Omental fat pad (tissue), 4 donors: ENCODE measurements at places on chromosomes 16 and 17. TPM values are rescaled to one million over a fixed set of nuclear protein-coding genes. Genes with fewer than 3 reads are reported as not detected.

SOCS7 gene
- 14.8 TPM for total RNA-seq

SLC9A5 gene
- 0.37 TPM for total RNA-seq

HOXB5 gene
- total RNA-seq = 0.72 TPM

CDYL2 gene
- 6.3 TPM for total RNA-seq

RPA1 gene
- total RNA-seq = 24.8 TPM

AP1G1 gene
- 93.5 TPM for total RNA-seq

CMTM3 gene
- total RNA-seq = 28.9 TPM

CDH5 gene
- total RNA-seq = 93.2 TPM

TPSG1 gene
- total RNA-seq = not detected

DBF4B gene
- total RNA-seq = 1.6 TPM

C1QTNF1 gene
- 438 TPM for total RNA-seq

CHST6 gene
- total RNA-seq = 0.06 TPM

RPH3AL gene
- 10.0 TPM for total RNA-seq

TAX1BP3 gene
- total RNA-seq = 141 TPM

BAIAP3 gene
- total RNA-seq = 1.9 TPM

AATF gene
- total RNA-seq = 26.4 TPM

ABAT gene
- total RNA-seq = 8.4 TPM

ALOX12 gene
- not detected for total RNA-seq

ACSM2A gene
- total RNA-seq = not detected

SPG7 gene
- total RNA-seq = 125 TPM

HS3ST4 gene
- total RNA-seq = not detected

VAT1L gene
- 0.65 TPM for total RNA-seq

KRT32 gene
- not detected for total RNA-seq

ZNF469 gene
- 0.74 TPM for total RNA-seq

GPR179 gene
- total RNA-seq = not detected

TBC1D3K gene
- not detected for total RNA-seq

ICAM2 gene
- total RNA-seq = 57.7 TPM

LLGL2 gene
- 10.4 TPM for total RNA-seq

EVPLL gene
- total RNA-seq = not detected

SRL gene
- total RNA-seq = 0.84 TPM

ULK2 gene
- 18.9 TPM for total RNA-seq

TENT4B gene
- 15.6 TPM for total RNA-seq

CDR2L gene
- 11.5 TPM for total RNA-seq

MYH8 gene
- not detected for total RNA-seq

SLC16A6 gene
- 7.3 TPM for total RNA-seq

VASN gene
- total RNA-seq = 10.8 TPM

OR1F1 gene
- not detected for total RNA-seq

SDR42E2 gene
- not detected for total RNA-seq

ADAT1 gene
- total RNA-seq = 51.4 TPM

ZNF778 gene
- total RNA-seq = 9.8 TPM

RAMP2 gene
- 82.6 TPM for total RNA-seq

GPR139 gene
- total RNA-seq = not detected

TMC5 gene
- 1.1 TPM for total RNA-seq

ARHGAP44 gene
- total RNA-seq = 9.5 TPM

CHST5 gene
- total RNA-seq = 0.09 TPM

DPEP3 gene
- not detected for total RNA-seq

HBM gene
- total RNA-seq = not detected

KRTAP16-1 gene
- not detected for total RNA-seq

ZNF821 gene
- 3.9 TPM for total RNA-seq

TACO1 gene
- 11.7 TPM for total RNA-seq

HIRIP3 gene
- total RNA-seq = 5.6 TPM

TSNAXIP1 gene
- total RNA-seq = 1.9 TPM

SPATA33 gene
- total RNA-seq = 5.5 TPM

CRK gene
- 103 TPM for total RNA-seq

CDH16 gene
- total RNA-seq = not detected

IL21R gene
- total RNA-seq = 1.3 TPM
